Tibial nerve (tissue), 4 donors: ENCODE measurements at places on chromosomes 7 and 10.

- peak overlapping the region; percentile 36 for H3K27ac ChIP-seq
- no peaks in the 10 kb centered on the region for H3K36me3 ChIP-seq
- no peaks in the 10 kb centered on the region for H3K4me1 ChIP-seq
- H3K4me3 ChIP-seq, result no peak overlapping the region
- H3K27me3 ChIP-seq, result no peaks in the 10 kb centered on the region
- no peak for DNase-seq
Observed at GRCh38 chr10:114329634-114330365, 74.5 kb downstream of the AFAP1L2 start.

GRCh38 chr10:104315486-104315921 lies 22.8 kb downstream of the ITPRIP start:
- H3K4me3 ChIP-seq, result no peak overlapping the region
- no peak overlapping the region for H3K27ac ChIP-seq
- no peaks in the 10 kb centered on the region for H3K27me3 ChIP-seq

DNA sequence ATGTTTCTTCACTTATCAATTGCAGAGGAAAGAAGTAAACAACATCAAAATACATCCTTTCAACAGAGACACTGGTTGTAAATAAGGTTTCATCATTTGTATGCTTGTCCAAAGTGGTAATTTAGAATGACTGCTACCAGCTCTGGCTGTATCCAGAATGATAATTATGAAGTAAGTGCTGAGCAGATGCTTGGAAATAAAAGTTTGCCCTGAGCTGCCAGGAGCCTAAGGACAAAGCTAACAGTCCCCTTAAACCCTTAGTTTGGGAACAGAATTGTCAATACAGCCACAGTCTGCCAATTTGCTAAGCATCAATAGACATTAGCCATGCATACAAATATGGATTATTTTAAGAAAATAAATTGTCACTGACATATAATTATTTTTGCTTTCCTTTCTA lies 147.0 kb upstream of the SLC13A1 start:
- no peak for DNase-seq
- H3K4me1 ChIP-seq, result no peaks in the 10 kb centered on the region
- no peak overlapping the region for H3K27ac ChIP-seq
- no peaks in the 10 kb centered on the region for H3K27me3 ChIP-seq

GRCh38 chr7:126411821-126412383 lies 840.8 kb downstream of the GRM8 start:
- no peak for DNase-seq
- H3K27me3 ChIP-seq, result no peaks in the 10 kb centered on the region
- no peaks in the 10 kb centered on the region for H3K4me1 ChIP-seq

DNA sequence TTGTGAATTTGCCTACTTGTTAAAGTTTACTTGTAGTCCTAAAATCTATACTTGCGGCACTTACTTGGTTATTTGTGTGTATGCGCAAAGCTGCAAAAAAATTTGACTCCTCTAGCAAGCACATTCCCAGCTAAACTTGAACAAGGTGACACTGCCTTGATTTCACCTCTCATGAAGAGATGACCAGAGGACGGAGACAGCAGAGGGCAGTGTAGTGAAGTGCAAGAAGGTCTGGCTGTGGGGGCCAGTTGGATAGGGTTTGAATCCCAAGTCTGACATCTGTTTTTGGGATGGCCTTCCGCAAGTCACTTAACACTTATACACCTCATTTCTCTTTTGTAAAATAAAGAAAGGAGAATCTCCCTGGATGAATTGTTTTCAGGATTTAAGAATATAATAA lies 15.7 kb downstream of the SLK start:
- H3K4me1 ChIP-seq, result no peaks in the 10 kb centered on the region
- H3K36me3 ChIP-seq, result no peaks in the 10 kb centered on the region
- H3K27ac ChIP-seq, result no peak overlapping the region

- H3K36me3 ChIP-seq, result no peaks in the 10 kb centered on the region
- H3K27ac ChIP-seq, result no peak overlapping the region
- no peaks in the 10 kb centered on the region for H3K4me1 ChIP-seq
- no peak for DNase-seq
- H3K27me3 ChIP-seq, result no peaks in the 10 kb centered on the region
Observed at GRCh38 chr10:117312430-117312829, 62.8 kb downstream of the PDZD8 start.

- no peak overlapping the region for H3K27ac ChIP-seq
- H3K27me3 ChIP-seq, result no peaks in the 10 kb centered on the region
- no peak for DNase-seq
- no peaks in the 10 kb centered on the region for H3K36me3 ChIP-seq
Observed at GRCh38 chr7:38296059-38296857, 22.8 kb upstream of the TARP start.

GRCh38 chr7:151923097-151923876 lies 33.0 kb upstream of the GALNTL5 start:
- H3K27me3 ChIP-seq, result peaks cover 2% of the 10 kb centered on the region
- H3K4me3 ChIP-seq, result no peak overlapping the region
- no peak overlapping the region for H3K27ac ChIP-seq
- no peaks in the 10 kb centered on the region for H3K36me3 ChIP-seq
- H3K4me1 ChIP-seq, result no peaks in the 10 kb centered on the region
- DNase-seq, result peak; percentile 70

- H3K36me3 ChIP-seq, result no peaks in the 10 kb centered on the region
- DNase-seq, result no peak
- H3K4me3 ChIP-seq, result no peak overlapping the region
- H3K27me3 ChIP-seq, result no peaks in the 10 kb centered on the region
- no peak overlapping the region for H3K27ac ChIP-seq
Observed at GRCh38 chr7:42180806-42181205, 56.2 kb downstream of the GLI3 start.

DNA sequence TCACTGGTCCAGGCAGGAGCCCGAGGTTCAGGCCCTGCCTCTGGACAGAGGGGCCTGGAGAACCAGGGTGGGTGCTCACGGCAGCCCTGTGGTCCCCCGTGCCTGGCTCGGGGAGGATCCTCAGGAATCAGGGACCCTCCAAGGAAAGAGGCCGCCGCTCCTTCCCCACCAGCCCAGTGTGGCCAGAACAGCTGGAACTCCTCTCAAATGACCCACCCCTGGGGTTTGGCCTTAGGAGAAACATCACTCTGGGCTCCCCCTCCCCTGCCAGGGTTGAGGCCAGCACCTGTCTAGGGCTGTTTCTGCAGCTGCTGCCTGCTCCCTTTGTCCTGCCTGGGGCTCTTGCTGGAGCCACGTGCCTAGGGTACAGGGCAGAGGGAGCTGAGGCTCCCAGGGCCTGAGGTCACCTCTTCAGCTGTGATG lies 161.0 kb downstream of the RNF216 start:
- DNase-seq, result no peak
- H3K27ac ChIP-seq, result no peak overlapping the region
- peaks cover 8% of the 10 kb centered on the region for H3K36me3 ChIP-seq
- H3K27me3 ChIP-seq, result no peaks in the 10 kb centered on the region

DNA sequence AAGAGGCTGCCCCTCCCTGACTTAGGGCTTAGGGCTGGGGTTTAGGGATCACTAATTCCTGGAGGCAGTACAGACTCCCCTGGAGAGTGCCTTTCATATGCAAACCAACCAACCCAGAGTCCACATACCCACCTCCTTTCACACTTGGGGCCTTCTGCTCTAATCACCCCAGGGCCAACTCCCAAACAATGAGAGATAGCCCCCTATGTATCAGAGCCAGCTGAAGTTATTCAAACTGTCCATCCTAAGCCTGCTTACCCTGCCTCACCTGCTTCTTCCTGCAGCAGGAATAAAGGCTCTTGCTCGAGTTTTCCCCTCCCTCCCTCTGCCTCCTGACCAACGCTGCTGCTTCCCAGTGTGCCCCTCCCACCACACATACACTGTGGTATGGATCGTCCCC lies 51.8 kb upstream of the SLC35G1 start:
- H3K4me3 ChIP-seq, result no peak overlapping the region
- no peaks in the 10 kb centered on the region for H3K27me3 ChIP-seq
- no peak overlapping the region for H3K27ac ChIP-seq
- DNase-seq, result no peak

DNA sequence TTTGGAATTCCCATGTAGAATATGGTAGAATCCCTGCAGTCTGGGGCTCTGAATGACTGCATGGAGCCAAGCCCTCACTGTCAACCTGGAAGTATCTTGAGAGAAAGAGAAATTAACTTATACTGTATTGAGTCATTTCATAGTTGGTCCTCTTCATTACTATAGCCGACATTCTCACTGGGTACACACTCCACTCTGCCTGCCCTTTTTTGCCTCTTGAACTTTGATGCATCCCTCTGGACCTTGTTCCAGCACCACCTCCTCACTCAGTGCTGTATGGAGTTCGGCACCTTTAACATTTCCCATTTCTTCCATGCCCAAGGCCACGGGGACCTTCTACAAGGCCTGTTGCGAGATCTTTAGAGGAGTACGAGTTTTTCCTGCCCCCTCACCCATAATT lies 4.6 kb upstream of the ARHGAP22 start:
- H3K27ac ChIP-seq, result no peak overlapping the region
- H3K4me1 ChIP-seq, result peaks cover 8% of the 10 kb centered on the region
- H3K36me3 ChIP-seq, result no peaks in the 10 kb centered on the region
- H3K27me3 ChIP-seq, result no peaks in the 10 kb centered on the region
- no peak overlapping the region for H3K4me3 ChIP-seq

- H3K27ac ChIP-seq, result no peak overlapping the region
- no peak for DNase-seq
- no peaks in the 10 kb centered on the region for H3K27me3 ChIP-seq
- no peaks in the 10 kb centered on the region for H3K4me1 ChIP-seq
Observed at GRCh38 chr7:130777426-130777825, 43.4 kb upstream of the KLF14 start.

DNA sequence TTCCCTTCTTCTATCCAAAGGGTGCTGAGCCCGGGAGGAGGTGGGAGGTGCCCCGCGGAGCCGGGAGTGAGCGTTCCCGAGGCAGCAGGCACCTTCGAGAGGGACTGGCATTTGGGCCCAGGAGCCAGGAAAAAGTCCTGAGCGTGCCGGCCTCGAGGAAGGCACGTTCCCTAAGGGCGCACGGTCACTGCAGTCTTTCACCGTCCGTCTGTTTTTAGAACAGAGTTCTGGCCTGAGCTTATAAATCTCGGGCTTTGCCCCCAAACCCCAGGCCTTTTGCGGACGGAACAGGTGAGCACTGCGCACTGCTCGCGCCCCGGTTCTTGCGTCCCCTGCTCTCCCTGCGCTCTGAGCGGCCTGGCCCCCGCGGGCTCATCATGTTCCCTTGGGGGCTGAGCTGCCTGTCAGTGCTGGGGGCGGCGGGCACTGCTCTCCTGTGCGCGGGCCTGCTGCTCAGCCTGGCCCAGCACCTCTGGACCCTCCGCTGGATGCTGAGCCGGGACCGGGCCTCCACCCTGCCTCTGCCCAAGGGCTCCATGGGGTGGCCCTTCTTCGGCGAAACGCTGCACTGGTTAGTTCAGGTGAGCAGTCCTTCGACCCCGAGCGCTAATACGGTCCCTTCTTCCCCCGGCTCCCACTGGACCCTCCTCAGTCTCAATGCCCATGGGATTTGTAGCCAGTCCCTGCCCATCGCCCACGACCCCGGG lies 442 bp downstream of the CYP26C1 start:
- H3K27ac ChIP-seq, result no peak overlapping the region
- H3K4me1 ChIP-seq, result peaks cover 12% of the 10 kb centered on the region
- DNase-seq, result no peak
- H3K36me3 ChIP-seq, result no peaks in the 10 kb centered on the region

DNA sequence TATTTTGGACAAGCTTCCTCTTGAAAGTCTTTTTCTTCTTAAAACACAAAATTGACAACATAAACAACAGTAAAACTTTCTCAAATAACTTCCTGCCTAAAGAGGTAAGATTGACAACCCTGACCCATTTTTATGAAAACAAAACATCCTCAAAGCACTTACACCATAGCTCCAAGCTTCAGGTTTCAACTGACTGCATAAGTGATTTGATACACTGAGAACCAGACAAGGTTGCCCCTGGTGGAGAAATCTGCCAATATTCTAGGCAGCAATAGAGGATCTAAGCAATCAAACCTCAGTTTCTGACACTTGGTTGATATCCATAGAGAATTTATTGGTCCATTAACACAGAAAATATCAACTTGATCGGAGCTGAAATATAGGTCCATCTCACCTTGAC lies 147.8 kb downstream of the ELAPOR2 start:
- H3K36me3 ChIP-seq, result no peaks in the 10 kb centered on the region
- DNase-seq, result no peak
- no peak overlapping the region for H3K27ac ChIP-seq

- no peak overlapping the region for H3K4me3 ChIP-seq
- H3K36me3 ChIP-seq, result no peaks in the 10 kb centered on the region
- no peaks in the 10 kb centered on the region for H3K4me1 ChIP-seq
- DNase-seq, result no peak
Observed at GRCh38 chr10:131041441-131041840, 270.1 kb downstream of the TCERG1L start.

- H3K4me3 ChIP-seq, result no peak overlapping the region
- H3K36me3 ChIP-seq, result no peaks in the 10 kb centered on the region
- no peak overlapping the region for H3K27ac ChIP-seq
- no peaks in the 10 kb centered on the region for H3K4me1 ChIP-seq
- no peaks in the 10 kb centered on the region for H3K27me3 ChIP-seq
- no peak for DNase-seq
Observed at GRCh38 chr10:83724471-83725241, 414.7 kb upstream of the GHITM start.

DNA sequence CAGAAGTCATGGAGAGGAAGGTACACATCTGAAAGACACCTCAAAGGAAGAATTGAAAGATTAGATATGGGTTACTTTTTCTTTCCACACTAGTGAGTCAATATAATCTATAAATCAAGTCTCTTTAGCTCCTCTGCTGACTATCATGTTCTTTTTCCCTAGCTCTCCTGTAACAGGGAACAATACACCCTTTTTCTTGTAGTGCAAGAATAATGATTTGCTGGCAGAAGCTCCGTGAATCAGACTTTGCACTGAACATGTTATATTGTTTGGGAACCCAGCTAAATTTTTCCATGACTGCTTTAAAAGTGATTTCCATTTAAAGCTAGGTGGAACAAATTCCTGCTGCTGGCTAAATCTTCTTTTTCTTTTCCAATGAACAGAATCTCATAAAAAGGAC lies 756.6 kb upstream of the C7orf33 start:
- H3K27me3 ChIP-seq, result no peaks in the 10 kb centered on the region
- no peak for DNase-seq
- H3K4me3 ChIP-seq, result no peak overlapping the region
- H3K4me1 ChIP-seq, result no peaks in the 10 kb centered on the region
- no peak overlapping the region for H3K27ac ChIP-seq
- no peaks in the 10 kb centered on the region for H3K36me3 ChIP-seq

DNA sequence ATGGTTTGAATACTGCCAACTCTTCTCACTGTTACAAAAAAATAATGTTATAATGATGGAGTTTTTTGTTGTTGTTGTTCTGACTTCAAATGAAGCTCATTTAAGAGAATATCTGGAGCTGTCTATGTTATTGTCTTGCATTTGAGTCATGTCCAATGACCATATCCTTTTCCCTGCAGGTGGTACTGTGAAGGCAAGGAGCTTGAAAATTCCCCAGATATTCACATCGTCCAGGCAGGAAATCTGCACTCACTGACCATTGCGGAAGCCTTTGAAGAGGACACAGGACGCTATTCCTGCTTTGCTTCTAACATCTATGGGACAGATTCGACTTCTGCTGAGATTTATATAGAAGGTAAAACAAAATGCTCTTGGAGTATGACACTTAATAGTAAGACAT lies 33.5 kb downstream of the MYPN start:
- no peak overlapping the region for H3K4me3 ChIP-seq
- H3K4me1 ChIP-seq, result no peaks in the 10 kb centered on the region
- H3K27ac ChIP-seq, result no peak overlapping the region
- no peak for DNase-seq
